ENCODE measurements at places on chromosomes 1 and 21. TPM values are rescaled to one million over a fixed set of nuclear protein-coding genes. Genes with fewer than 3 reads are reported as not detected.

CD1E gene
- total RNA-seq = not detected

LCE4A gene
- total RNA-seq = not detected

NBPF10 gene
- total RNA-seq = 0.65 TPM

CNKSR1 gene
- total RNA-seq = 46.1 TPM
